ENCODE measurements at places on chromosomes 6 and 20.

- no peak for DNase-seq
These were observed 230.5 kb upstream of the KHDRBS2 start for GRCh38 chr6:62516291-62517141.

DNA sequence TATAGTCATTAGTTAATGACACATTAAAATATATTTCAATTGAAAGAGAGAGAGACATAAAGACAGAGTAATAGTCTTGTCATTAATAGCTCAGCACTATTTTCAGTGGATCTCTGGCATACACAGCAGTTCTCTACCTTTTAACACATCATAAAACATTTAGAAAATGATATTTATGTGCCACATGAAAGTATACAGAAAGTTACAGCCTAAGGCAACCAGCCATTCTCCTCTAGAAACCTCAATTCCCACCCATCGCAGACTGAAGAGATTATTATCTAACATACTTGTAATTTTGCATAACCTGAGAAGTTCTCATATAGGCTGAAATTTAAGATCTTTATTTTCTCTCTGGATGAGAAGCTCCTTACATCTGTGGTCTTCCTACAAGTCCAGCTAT lies 58.7 kb upstream of the FAM83B start:
- no peak for DNase-seq

DNA sequence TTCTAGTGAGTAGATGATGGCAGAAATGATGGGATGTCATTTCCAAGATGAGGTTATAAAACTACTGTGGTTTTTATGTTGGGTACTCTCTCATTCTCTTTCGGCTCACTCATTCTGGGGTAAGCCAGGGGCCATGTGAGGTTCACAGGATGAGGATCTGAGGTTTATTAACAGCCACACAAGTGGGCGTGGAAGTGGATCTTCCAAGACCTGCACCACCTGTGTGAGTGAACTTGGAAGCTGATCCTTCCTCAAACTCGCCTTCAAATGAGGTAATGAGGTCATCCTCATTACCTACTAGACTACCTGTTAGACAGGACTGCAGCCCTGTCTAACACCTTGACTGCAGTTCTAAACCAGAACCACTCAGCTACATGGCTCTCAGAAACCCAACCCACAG lies 45.1 kb upstream of the TAGAP start:
- no peak for DNase-seq

DNA sequence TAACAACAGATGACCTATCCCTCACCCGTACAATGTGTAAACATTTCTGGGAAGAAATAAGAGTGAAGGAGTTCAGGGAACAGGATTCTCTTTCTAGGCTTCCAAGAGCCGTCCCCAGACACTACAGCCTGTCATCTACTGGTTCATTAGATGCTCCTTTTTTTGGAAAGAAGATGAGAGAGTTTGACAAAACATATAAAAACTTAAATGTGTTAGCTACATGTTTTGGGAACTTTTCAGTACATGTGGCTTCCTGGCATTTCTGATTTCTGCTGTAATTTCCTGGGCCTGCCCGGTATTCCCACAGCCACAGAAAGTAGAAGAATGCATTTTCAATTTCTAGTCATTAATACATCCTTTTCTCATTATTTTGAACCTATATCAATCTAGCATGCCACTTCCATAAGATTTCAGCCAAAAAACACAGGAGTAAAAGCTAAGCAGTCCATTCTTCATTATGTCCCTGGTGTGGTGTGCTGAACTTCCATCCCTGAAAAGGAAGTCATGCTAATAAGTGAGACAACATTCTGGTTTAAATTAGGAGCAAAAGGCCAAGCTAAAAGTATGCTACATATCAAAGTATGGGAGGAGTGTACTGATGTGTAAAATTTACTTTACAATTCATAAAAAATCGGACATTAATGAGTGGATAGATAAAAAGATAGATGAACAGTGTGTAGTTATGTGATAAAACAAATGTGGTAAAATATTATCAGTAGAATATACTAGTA lies 198.2 kb downstream of the WDR27 start:
- DNase-seq: no peak

DNA sequence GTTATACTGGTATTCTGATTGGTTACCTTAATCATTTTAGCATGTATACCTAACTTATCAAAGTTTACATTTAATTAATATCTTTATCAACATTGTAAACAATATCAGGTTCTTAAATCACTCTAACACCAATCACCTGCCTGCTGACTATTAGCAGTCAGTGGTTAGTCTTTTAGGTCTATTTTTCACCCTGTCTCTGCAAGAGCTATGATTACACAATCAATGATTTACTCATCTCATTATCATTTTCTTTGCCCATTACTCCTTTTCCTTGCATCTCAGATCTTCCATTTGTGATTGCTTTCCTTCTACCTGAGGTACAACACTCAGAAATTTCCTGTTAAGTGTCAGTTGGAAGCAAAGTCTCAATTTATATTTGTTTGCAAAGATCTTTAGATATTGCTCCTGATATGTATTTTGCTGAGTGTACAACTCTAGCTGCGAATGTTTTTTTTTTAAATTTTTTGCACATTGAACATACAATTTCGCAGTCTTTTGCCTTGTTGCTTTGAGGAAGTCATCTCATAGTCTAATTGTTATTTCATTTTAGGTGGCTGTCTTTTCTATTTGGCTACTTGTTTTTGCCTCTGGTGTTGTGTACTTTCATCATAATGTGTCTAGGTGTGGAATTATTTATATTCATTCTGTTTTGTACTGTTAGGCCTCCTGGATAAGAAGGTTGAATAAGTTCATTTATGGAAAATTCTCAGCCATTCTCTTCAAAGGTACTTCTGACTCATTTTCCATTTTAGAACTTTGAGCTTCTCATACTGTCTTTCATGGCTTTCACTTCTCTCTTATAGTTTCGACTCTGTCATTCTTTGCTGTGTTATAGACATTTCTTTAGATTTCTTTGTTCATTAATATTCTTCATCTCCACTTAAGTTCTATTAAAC lies 104.9 kb upstream of the CEP162 start:
- DNase-seq: no peak

GRCh38 chr20:8624616-8625015 lies 444.3 kb upstream of the PLCB4 start:
- DNase-seq: no peak

DNA sequence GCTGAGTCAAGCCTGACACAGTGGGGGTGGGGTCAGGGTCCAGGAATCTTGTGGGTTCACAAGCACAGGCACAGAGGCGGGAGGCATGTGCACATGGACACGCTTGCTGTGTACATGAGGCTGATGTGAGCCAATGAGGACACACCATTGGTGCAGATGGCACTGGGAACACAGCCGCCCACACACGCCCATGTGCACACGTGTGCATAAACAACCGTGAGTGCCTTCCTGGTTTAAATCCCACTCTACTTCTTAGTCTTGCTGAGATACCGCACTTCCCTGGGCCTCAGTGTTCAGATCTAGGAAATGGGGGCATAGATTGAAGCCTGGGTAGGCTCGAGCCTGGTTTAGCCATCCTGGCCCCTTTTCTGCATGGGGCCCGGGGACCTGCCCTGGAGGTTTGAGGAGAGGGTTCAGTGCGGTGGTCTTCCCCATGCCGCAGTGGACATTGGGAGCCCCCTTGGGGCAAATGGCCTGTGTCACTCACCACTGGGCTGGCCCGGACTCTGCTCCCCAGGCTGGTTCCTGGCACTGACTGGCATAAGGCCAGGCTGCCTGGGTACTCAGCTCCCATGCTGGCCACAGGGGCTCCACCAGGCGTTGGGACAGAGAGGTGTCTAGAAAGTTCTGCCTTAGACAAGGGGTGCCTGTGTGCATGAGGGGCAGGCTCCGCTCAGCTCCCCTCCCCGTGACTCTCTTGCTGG lies 60.2 kb downstream of the CEBPB start:
- no peak for DNase-seq

DNA sequence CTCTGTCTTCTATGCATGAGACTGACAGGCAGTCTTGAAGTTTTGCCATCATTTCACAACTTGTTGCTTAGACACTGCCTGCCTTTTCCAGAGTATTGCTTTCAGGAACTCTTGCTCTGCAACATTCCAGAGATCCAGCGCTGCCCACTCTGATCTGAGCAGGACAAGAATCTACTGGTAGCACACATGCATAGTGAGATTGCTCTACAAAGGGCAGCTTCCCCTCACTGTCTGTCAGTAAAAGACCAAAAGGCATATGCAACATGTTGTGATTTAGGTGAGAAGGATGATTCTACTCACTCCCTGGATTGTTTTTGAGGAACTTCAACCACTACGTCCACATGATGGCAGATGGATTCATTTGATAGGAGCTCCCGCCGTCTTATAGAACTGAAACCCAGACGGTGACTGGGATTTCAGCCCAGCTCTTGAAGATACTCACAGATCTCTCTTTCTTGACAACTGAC lies 259.1 kb downstream of the ARID1B start:
- DNase-seq: no peak

- no peak for DNase-seq
These were observed 73.0 kb upstream of the HMGN3 start for GRCh38 chr6:79307321-79308036.

DNA sequence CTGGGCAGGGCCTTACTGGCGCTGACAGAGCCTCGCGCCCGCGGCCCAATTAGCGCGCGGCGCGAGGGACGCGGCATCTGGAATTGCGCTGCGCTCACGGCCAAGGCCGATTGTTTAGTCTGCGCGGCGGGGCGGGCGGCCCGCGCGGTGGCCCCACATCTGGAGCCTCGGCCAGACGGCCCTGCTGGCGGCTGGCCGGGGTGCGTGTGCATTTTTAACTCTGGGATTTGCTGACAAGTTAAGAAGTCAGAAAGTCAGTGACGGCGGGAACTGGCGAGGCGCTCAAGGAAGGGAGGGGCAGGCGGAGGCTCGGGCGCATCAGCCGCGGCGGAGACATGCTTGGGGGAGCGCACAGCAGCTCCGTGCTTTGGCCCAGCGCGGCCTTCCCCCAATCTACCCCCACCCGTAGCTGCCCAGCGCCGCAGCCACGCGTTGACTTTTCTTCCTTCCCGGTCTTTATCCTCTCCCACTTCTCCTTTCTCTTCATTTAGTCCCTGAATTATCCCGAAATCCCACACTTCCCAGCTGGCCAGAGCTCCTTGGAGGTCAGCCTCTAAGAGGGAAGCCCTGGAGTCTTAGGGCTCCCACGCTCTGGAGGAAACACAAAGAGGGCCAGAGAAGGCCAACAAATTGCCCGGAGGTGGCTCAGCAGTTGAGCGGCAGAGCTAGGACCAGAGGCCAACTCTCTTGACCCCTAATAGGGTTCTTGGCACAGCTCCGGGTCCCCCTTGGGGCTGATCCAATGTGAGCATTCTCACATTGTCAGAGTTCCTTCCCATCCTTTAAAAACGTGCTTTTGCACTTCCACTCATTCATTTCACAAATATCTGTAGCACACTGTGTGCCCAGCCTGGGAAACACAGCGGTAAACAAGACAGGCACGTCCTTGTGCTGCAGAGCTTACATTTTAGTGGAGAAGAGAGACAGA lies 40.8 kb upstream of the FOXP4 start:
- DNase-seq: no peak

DNA sequence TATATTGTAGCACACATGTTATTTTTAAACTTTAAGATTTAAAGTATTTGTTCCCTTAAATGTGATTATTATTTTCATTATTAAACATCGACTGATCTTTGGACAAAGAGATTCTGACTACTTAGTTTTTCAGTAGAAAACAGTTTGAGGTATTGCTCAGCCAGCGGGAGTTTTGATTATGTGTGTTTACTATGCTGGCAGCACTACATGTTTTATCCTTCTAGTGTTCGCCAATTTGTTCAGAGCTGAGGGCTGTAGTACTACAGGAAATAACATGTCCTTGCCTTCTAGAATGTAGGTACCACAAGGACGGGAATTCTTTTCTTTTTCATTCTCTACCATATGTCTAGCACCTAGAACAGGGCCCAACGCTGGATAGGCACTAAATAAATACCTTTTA lies 11.1 kb upstream of the LCA5 start:
- no peak for DNase-seq

GRCh38 chr20:25227317-25227831 lies 20.5 kb upstream of the PYGB start:
- DNase-seq: no peak

DNA sequence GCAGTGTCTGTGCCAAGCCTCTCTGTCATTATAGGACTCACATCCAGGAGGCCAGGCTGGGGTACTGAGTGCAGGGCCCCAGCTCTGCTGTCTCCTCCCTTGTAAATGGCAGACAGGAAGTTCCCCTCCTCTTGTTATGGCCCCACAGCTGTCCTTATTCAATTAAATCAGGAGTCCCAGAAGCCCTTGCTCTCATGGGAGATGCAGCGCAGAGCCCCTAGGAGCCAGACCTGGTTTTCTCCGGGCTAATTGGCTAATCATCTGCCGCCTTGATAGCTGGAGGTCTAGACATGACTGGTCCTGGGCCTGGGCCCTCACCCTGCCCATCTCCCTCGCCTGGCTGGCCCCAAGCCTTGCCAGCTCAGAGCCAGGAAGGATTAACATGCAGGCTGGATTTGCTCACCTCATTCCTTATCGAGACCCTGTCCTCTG lies 172.0 kb downstream of the VEGFA start:
- no peak for DNase-seq

DNA sequence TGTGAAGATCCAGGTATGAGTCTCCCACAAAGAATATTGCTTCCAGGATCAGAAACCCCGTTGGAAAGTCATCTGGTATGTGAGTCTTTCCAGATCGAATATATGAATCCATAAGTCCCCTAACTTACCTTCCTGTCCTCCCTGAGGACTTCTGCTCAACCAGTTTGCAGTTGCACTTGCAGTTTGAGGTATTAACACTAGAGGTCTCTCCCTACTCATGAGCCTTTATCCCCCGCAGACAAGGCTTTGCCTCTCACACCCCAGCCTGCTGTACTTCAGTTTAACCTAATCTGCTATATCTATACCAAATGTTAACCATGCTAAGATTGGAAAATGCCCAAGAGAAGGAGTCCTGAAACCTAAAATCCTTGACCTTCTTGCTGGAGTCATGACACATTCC lies 135.3 kb upstream of the DEFB112 start:
- no peak for DNase-seq

DNA sequence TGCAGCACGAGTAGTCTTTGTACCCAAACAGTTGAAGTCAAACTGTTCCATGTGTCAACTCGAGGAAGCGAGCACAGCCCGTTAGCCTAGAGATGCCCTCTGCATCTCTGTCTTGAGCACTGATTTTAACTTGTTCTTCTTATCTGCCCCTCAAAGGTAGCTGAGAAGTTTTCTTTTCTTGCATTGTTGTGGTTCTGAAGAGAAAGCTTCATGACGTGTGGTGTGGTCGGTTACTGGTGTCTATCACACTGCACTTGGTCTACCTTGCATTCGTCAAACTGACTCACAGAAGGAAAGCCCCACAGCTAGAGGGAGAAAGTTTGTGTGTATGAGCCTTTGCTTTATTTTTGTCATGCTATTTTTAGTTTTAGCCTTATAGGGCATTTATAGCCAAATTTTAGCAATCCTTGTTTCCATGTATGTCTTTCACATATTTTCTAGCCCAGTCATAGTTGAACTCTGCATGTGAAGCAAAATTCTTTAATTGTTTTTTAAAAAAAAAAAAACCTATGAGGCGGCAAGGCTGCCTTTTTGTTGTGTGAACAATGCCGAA lies 115.1 kb downstream of the JAG1 start:
- no peak for DNase-seq
